ENCODE measurements at places on chromosomes 7 and 10. TPM values are rescaled to one million over a fixed set of nuclear protein-coding genes. Genes with fewer than 3 reads are reported as not detected.

VPS37D gene
- total RNA-seq = 32.0 TPM

- no peaks in the 10 kb centered on the region for H3K27me3 ChIP-seq
- no peak overlapping the region for H3K27ac ChIP-seq
- H3K36me3 ChIP-seq = no peaks in the 10 kb centered on the region
- H3K4me1 ChIP-seq = peaks cover 36% of the 10 kb centered on the region
Measured at GRCh38 chr10:114681542-114681941, 23.5 kb upstream of the ABLIM1 start.

DNA sequence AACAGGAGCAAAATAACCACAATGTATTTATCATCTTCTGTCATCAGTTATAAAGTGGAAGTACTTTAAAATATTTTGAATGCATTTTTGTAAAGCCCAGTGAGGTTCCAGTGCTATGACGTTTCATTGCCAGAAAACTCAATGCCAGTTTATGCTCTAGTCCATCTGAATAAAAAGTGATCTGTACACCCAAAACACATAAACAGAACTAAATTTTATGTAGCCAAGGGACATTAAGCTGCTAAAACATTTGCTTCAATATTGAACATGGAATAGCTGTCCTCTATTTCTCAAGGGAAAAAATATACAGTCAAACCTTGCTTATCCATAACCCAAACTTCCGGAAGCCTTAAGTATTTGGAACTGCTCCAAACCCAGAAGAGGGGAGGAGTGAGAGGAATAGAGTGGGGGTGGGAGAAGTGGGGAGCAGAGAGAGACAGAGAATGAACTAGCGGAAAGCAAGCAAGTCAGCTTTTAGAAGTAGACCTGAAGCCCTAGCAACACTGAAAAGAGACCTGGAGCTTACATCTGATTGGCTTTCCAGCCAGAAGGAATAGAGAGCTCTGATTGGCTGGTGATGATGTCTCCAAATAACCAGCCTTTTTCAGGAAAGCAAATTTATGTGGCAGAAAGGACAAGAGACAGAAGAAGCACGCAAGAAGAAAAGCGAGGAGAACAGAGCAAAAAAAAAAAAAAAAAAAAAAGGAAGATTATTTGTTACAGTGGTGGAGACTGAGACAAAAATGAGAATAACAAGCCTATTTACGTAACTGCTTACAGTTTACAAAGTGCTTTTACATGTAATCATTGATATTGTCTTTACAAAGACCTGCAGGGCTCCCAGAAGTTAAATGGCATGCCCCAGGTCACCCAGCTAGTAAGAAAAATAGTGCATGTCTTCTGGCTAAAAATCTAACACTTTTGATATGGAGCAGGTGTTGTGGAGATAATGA, 196.0 kb downstream of the RNLS start:
- peaks cover 25% of the 10 kb centered on the region for H3K4me1 ChIP-seq
- H3K36me3 ChIP-seq = no peaks in the 10 kb centered on the region
- H3K27ac ChIP-seq = peak overlapping the region; percentile 46
- DNase-seq = peak; percentile 76

GRCh38 chr10:111278266-111278665, 201.4 kb downstream of the ADRA2A start:
- no peak overlapping the region for H3K4me3 ChIP-seq
- H3K27me3 ChIP-seq = no peaks in the 10 kb centered on the region
- H3K36me3 ChIP-seq = no peaks in the 10 kb centered on the region
- DNase-seq = no peak

DNA sequence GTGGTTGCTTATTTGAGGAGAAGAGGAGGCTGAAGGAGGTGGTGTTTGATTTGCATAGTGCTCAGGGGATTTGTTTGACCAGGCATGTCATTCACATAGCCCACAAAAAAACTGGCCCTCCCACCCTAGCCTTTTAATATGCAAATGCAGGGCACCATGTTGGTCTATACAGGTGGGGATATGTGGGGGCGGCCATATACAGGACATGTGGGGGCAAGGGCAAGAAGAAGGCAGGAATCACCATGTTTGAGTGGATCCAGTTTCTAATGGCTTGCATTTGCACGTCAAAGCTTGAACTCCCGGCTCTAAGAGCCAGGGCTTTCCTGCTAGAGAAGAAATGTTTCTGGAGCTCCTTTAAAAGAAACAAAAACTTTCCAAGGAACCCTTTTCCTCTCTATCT, 541.0 kb downstream of the ZWINT start:
- no peak overlapping the region for H3K27ac ChIP-seq
- no peak for DNase-seq
- no peaks in the 10 kb centered on the region for H3K27me3 ChIP-seq
- H3K4me1 ChIP-seq = no peaks in the 10 kb centered on the region
- H3K36me3 ChIP-seq = no peaks in the 10 kb centered on the region

DNA sequence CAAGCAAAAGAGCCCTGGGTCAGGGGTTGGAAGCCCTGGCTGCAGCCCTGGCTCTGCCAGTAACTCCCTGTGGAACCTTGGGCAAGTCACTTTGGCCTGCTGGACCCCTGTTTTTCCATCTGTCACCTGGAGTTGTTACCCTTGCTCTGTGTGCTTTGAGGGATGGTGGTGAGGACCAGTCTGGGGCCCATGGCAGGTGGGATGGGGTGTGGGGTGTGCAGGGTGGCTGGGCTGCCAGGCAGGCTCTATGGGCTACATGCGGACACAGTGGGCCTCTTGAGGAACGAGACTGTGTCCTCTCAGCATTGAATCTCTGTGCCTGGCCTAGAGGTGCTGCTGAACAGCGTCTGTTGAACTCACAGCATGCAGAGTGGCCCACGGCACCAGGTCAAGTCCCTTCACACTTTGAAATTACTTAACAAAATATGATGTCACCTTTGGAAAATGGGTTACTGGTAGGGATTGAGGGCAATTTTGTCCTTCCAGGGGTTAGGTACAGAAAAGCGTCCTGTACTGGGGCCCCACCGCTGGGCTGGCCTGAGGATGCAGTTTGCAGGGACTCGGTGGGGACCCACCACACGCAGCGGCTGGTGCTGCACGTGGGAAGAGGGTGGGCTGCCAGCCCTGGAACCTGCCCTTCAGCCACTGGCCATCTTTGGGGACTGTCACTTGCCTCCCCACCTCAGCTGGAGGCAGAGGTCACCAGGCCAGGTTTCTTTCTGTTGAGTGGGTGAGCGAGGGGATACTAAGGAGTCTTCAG, 45.3 kb downstream of the PRF1 start:
- H3K4me3 ChIP-seq = no peak overlapping the region
- H3K27ac ChIP-seq = no peak overlapping the region
- H3K4me1 ChIP-seq = peaks cover 35% of the 10 kb centered on the region
- H3K27me3 ChIP-seq = no peaks in the 10 kb centered on the region

MMD2 gene
- total RNA-seq = not detected

DNA sequence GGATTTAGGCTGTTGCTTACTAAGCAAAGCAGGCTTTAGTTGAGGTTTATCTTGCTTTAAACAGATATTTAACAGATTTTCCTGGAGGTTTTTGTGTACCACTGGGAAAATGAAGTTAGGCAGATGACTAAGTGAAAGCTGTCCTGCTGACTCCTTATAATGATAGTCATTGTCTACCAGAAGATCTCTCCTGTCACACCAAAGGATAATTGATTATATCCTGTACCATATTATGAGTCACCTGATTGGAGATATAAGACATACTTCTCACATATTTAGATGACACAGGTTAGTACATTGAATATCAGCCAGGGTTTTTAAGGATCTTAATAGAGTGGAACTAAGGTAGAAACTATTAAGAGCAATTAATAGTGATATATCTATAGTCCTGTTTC, 68.4 kb downstream of the PTEN start:
- H3K4me3 ChIP-seq = no peak overlapping the region
- DNase-seq = no peak
- H3K4me1 ChIP-seq = peaks cover 28% of the 10 kb centered on the region
- peaks cover 8% of the 10 kb centered on the region for H3K36me3 ChIP-seq
- H3K27me3 ChIP-seq = no peaks in the 10 kb centered on the region

DNA sequence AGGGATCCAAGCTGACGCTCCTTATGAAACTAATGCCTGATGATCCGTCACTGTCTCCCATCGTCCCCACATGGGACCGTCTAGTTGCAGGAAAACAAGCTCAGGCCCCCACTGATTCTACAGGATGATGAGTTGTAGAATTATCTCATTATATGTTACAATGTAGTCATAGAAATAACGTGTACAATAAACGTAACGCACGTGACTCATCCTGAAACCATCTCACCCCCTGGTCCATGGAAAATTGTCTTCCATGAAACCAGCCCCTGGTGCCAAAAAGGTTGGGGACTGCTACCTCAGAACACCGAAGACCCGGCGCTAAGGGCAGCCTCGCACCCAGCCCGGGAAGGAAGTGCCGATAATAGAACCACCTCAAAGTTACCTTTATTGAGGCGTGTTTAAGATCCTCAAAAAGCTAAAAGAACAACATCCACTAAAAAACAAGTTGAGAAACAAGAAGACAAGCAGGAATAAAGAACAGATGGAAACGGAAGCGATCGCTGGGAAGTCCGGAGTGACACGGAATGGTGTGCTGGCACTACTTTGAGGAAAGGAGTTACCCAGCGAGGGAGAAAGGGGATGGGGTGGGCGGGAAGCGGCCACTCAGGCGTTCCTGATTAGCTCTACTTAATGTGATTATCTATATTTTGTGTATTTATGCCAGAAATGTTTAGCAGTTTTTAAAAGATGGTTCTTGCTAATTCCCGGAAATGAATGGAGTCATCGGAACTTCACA, 50.1 kb upstream of the PRKAR1B start:
- H3K36me3 ChIP-seq = peaks cover 10% of the 10 kb centered on the region
- no peak overlapping the region for H3K4me3 ChIP-seq
- no peaks in the 10 kb centered on the region for H3K27me3 ChIP-seq
- DNase-seq = no peak
- H3K27ac ChIP-seq = no peak overlapping the region

DNA sequence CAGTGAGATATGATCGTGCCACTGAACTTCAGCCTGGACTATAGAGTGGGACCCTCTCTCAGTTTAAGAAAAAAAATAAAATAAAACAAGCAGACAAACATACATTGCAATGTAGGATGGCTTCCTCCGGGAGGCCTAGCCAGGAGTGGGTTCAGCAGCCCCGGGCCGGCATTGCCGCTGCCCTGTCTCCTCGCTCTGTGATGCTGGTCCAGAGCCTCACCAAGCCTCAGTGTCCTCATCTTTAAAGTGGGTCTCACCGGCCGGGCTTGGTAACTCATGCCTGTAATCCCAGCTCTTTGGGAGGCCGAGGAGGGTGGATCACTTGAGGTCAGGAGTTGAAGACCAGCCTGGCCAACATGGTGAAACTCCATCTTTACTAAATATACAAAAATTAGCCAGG, 71.6 kb downstream of the PTPRE start:
- no peak overlapping the region for H3K27ac ChIP-seq
- H3K27me3 ChIP-seq = no peaks in the 10 kb centered on the region
- no peaks in the 10 kb centered on the region for H3K4me1 ChIP-seq
- no peaks in the 10 kb centered on the region for H3K36me3 ChIP-seq

DNA sequence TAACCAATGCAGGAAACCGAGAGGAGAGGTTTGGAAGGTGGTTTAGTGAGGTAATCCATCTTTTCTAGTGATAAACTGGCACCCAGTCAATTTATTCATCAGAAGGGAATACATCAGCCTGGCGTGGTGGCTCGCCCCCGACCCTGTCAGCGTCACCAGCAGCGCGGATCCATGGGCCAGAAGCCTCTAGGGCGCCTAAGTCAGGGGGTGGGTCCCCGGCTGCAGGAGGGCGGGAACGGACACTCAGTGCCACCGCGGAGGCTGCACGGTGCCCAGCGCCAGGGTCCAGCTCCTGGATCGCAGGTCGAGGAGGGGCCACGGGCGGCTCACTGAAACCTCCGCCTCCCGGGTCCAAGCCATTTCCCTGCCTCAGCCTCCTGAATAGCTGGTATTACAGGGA, 866 bp upstream of the ANKRD30A start:
- no peaks in the 10 kb centered on the region for H3K36me3 ChIP-seq
- H3K27me3 ChIP-seq = no peaks in the 10 kb centered on the region
- no peak overlapping the region for H3K27ac ChIP-seq

DNA sequence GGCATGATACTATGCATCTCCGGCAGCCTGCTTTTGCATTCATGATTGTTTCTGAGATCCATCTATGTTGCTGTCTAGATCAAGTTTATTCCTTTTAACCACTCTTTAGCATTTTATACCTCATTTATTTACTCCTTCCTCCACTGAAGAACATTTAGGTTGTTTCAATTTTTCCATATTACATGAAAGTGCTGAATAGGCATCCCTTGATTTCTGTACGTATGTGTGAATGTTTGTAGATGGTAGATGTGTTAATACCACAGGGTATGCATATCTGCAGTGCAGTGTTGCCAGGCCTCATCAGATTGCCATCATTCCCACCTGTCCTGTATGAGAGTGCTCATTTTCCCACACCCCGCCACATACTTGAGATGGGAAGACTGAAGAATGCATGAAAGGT, 13.9 kb downstream of the ARPC1A start:
- no peaks in the 10 kb centered on the region for H3K4me1 ChIP-seq
- no peaks in the 10 kb centered on the region for H3K27me3 ChIP-seq

GRCh38 chr7:106283501-106283830, 1.3 kb downstream of the NAMPT start:
- peak overlapping the region; percentile 93 for H3K27ac ChIP-seq
- DNase-seq = no peak
- H3K27me3 ChIP-seq = no peaks in the 10 kb centered on the region
- peak overlapping the region; percentile 57 for H3K4me3 ChIP-seq

SAMD8 gene
- total RNA-seq = 13.1 TPM

- H3K36me3 ChIP-seq = no peaks in the 10 kb centered on the region
- no peaks in the 10 kb centered on the region for H3K27me3 ChIP-seq
- no peaks in the 10 kb centered on the region for H3K4me1 ChIP-seq
- no peak overlapping the region for H3K4me3 ChIP-seq
- DNase-seq = no peak
Measured at GRCh38 chr10:114900658-114901057, 37.3 kb upstream of the TRUB1 start.

DNA sequence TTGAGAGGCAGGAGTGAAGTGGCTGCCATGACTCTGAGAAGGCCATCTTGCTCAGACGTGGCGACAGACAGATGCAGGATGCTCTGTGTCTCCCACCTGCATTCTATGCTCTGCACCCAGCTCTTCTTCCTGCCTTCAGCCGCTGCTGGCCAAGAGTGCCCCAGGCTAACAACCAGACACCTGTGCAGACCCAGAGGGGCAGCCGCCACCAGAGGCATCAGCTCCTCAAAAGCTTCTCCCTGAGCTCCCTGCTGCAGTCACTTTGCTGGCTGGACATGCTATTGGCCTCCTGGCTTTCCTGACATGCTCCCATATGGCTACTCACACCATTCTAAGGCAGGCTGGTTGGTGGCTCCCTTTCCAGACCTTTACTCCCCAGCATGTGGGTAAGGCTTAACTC, 70.6 kb upstream of the GRB10 start:
- no peak overlapping the region for H3K27ac ChIP-seq
- H3K4me3 ChIP-seq = no peak overlapping the region
- H3K4me1 ChIP-seq = no peaks in the 10 kb centered on the region
- no peak for DNase-seq
- no peaks in the 10 kb centered on the region for H3K27me3 ChIP-seq
- H3K36me3 ChIP-seq = no peaks in the 10 kb centered on the region

DNA sequence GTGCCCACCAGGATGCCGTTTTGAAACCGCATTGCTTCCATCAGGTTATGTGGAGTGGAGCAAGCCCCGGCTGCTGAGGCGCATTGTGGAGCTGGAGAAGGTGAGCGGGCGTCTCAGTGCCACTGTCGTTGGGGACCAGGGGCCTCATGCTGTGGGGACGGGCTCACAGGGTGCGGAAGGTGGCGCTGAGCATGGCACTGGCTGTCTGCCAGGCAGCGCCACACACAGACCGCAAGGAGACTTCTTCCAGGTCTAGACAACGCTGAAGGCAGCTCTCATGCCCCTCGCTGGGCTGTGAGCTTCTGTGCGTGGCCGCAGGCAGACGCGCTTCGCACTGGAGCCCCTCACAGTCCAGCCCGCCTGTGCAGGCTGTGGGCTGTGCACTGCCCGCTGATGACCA, 29.0 kb downstream of the IQCE start:
- peaks cover 22% of the 10 kb centered on the region for H3K36me3 ChIP-seq
- H3K4me3 ChIP-seq = no peak overlapping the region
- no peak for DNase-seq
- no peaks in the 10 kb centered on the region for H3K27me3 ChIP-seq

Measured in cardiac muscle cell (in vitro differentiated cells and primary cell).